ENCODE measurements at places on chromosomes 3 and 15.

- H3K36me3 ChIP-seq: peaks cover 3% of the 10 kb centered on the region
- H3K4me1 ChIP-seq: peaks cover 64% of the 10 kb centered on the region
- peak overlapping the region; percentile 83 for H3K4me3 ChIP-seq
- H3K27ac ChIP-seq: peak overlapping the region; percentile 97
- DNase-seq: no peak
Measured at GRCh38 chr3:69095636-69096035, 10.9 kb downstream of the ARL6IP5 start.

GRCh38 chr3:56336023-56336422 lies 132.2 kb downstream of the ERC2 start:
- H3K4me1 ChIP-seq: no peaks in the 10 kb centered on the region
- peaks cover 62% of the 10 kb centered on the region for H3K27me3 ChIP-seq
- H3K36me3 ChIP-seq: peaks cover 2% of the 10 kb centered on the region
- no peak for DNase-seq

- no peaks in the 10 kb centered on the region for H3K36me3 ChIP-seq
- no peak overlapping the region for H3K27ac ChIP-seq
- DNase-seq: no peak
- H3K4me3 ChIP-seq: no peak overlapping the region
Measured at GRCh38 chr3:105427332-105427731, 60.6 kb downstream of the ALCAM start.

DNA sequence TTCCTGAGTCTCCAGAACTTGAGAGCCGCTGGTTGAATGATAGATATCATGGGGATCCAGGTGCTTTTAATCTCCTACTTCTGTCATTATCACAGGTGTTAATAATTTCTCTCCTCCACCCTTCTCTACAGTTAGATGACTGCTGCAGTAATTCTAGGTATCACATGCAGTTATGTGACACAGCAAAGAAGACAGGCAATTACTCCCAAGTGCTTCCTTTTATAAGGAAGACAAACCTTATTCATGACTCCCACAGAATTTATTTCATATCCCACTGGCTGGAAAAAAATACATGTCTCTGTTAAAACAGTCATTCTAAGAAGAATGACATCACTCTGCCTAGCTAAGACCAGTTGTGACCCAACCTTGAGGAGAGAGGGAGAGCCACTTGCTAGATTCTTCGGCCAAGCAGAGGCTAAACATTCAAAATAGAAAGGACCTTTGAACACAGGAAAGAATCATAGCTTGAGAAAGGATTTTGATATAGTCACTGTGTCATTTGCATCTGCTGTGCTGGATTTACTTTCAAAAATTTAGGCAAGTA lies 500.6 kb downstream of the SI start:
- no peak overlapping the region for H3K4me3 ChIP-seq
- DNase-seq: no peak
- no peak overlapping the region for H3K27ac ChIP-seq

GRCh38 chr15:37368961-37369360 lies 268.6 kb upstream of the MEIS2 start:
- no peak overlapping the region for H3K27ac ChIP-seq
- H3K36me3 ChIP-seq: no peaks in the 10 kb centered on the region
- H3K4me1 ChIP-seq: no peaks in the 10 kb centered on the region

DNA sequence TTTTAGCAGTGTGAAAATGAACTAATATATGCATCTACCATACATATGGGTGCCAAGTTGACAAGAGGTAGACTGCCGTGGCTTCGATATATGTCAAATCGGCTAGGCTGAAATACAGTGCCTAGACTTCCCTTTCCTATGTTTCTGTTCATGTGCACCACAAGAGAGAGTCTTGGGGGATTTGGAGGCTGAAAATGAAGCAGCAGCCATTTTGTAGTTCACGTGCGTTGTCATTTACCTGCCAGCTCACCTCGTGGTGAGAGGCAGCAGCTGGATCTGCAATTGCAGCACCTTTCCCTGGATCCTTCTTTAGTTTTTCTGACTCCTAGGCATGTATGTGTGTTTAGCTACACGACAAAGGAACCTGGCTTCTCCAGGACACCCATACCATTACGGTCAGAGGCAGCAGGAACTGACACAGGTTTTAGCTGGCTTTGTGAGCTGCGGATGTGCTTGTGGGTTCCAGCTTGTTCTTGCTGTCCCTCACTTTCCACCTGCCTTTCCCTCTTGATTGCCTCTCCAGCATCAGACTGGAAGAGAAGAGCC lies 40.5 kb upstream of the SIAH2 start:
- H3K4me1 ChIP-seq: peaks cover 6% of the 10 kb centered on the region
- H3K27ac ChIP-seq: no peak overlapping the region
- DNase-seq: no peak
- peaks cover 41% of the 10 kb centered on the region for H3K27me3 ChIP-seq

- H3K4me1 ChIP-seq: peaks cover 24% of the 10 kb centered on the region
- H3K4me3 ChIP-seq: no peak overlapping the region
Measured at GRCh38 chr15:33131552-33132232, 62.8 kb downstream of the FMN1 start.

DNA sequence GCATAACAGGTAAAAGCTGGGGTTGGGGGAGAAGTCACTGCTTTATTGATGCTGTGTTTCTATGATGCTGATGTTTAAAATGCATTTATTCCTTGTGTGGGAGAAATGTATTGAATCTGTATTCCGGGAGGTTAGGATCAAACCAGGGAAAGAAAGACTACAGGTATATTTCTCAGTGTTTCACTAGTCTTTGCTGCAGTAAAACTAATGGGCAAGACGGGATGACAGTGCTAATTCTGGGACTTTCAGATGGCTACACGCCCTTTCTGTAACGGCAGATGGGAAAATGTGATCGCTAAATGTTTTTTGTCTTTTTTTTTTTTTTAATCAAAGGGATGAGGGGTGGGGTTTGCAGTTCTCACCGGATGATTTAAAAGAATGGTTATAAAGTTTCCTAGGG lies 393 bp downstream of the CNTN6 start:
- H3K36me3 ChIP-seq: no peaks in the 10 kb centered on the region
- no peaks in the 10 kb centered on the region for H3K4me1 ChIP-seq
- no peak overlapping the region for H3K4me3 ChIP-seq
- no peak overlapping the region for H3K27ac ChIP-seq
- no peaks in the 10 kb centered on the region for H3K27me3 ChIP-seq
- no peak for DNase-seq

DNA sequence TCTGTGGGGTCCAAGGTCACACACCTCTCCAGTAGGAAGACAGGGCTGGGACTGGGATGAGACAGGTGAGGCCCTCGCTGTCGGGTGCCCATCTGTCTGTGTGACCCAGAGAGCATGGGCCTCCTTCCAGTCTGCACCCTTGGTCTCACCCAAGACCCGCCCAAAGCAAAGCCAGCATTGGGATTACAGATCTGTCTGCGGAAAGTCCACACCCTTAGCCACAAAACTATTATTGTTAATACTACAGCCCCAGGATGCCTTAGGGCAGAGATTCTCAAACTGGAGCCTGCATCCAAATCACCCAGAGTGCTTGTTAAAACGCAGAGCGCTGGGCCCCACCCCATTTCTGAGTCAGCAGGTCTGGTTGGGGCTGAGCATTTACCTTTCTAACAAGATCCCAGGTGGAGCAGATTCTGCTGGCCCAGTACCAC lies 58.5 kb upstream of the ZNF148 start:
- H3K27me3 ChIP-seq: peaks cover 12% of the 10 kb centered on the region
- no peaks in the 10 kb centered on the region for H3K36me3 ChIP-seq
- DNase-seq: no peak
- H3K4me3 ChIP-seq: no peak overlapping the region
- H3K4me1 ChIP-seq: peaks cover 4% of the 10 kb centered on the region

DNA sequence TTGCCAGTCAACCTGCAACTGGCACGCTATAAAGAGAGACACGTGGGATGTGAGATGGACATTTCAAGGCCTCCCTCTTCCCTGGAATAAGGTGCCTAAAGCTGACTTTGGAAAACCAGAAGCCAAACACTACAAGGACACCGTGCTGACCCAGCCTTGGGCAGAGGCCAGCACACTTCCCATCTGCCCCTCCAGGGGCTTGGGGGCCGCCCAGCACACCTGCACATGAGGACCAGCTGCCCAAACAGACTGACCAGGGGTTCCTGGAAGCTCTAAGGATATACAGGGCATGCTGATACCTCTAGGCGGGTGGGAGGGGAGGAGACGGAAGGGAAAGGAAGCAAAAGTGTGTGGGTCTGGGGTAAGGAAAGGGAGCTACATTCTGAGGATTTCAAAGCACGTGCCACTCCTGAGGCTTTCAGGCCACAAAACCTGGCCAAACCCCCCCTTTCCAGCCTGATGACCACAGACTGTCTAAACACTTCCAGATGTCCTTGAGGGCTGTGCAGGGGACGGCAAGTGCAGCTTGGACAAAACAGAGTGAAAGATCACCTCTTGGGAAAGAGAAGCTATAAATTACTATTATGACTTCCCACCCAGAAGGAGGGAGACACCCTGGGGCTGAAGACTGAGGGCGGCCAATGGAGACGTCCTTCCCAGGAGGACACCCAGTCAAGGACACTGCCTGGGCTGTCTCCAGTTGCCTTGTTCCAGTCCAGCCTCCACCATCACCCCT lies 57.9 kb downstream of the ADCY5 start:
- no peak overlapping the region for H3K4me3 ChIP-seq
- DNase-seq: no peak
- H3K27ac ChIP-seq: no peak overlapping the region
- H3K27me3 ChIP-seq: peaks cover 48% of the 10 kb centered on the region
- no peaks in the 10 kb centered on the region for H3K36me3 ChIP-seq

GRCh38 chr15:63369781-63370180 lies 11.9 kb downstream of the CA12 start:
- no peak overlapping the region for H3K27ac ChIP-seq
- DNase-seq: no peak
- peaks cover 7% of the 10 kb centered on the region for H3K4me1 ChIP-seq

- peaks cover 5% of the 10 kb centered on the region for H3K27me3 ChIP-seq
- no peaks in the 10 kb centered on the region for H3K36me3 ChIP-seq
- no peak for DNase-seq
- H3K27ac ChIP-seq: peak overlapping the region; percentile 16
Measured at GRCh38 chr3:183468424-183468823, 40.0 kb upstream of the MCF2L2 start.

DNA sequence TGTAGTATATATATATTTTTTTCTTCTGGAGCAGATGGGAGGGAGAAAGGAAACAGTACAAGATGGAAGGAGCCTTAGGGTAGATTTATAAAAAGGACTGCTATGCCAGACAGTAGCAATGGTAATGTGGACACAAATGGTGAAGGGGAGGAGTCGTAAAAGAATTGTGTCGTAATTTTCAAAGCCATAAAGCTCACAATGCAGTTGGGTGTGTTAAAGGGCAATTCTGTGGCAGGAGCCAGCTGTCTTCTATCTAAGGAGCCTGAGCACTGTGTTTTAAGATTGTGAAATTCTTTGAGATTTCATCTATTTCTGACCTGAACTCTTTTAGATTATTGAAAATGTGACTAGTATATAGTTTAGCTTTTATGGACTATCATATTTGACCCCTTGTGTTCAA lies 58.9 kb downstream of the CNOT10 start:
- no peak overlapping the region for H3K4me3 ChIP-seq
- no peaks in the 10 kb centered on the region for H3K36me3 ChIP-seq
- H3K27ac ChIP-seq: no peak overlapping the region
- DNase-seq: no peak

GRCh38 chr15:28986108-28986507 lies 100.3 kb downstream of the APBA2 start:
- no peak for DNase-seq
- H3K4me1 ChIP-seq: peaks cover 10% of the 10 kb centered on the region
- no peak overlapping the region for H3K4me3 ChIP-seq
- H3K27ac ChIP-seq: no peak overlapping the region
- H3K27me3 ChIP-seq: no peaks in the 10 kb centered on the region
- peaks cover 2% of the 10 kb centered on the region for H3K36me3 ChIP-seq

DNA sequence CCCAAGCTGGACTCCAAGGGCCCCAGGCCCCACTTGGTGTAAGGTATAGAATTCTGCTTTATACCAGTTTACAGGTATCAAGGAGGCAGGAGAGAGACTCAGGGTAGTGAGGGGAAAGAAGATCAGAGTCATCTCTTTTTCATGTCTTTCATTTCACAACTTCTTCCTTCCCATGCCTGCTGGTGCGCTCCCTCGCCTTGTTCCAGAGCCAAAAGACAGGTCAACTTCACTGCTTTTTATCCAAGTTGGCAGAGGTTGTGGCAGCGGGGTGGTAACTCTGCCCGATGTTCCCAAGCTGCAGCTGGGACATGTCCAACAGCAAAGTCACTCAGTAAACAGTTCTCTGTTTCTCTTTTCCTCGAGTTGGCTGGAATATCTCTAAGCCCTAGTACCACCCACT lies 86.3 kb upstream of the TCF12 start:
- H3K4me1 ChIP-seq: no peaks in the 10 kb centered on the region
- H3K36me3 ChIP-seq: no peaks in the 10 kb centered on the region
- H3K27me3 ChIP-seq: no peaks in the 10 kb centered on the region
- no peak for DNase-seq
